ENCODE measurements at places on chromosomes 1 and 21.

- no peak for DNase-seq
Measured at GRCh38 chr1:41708332-41708731, 210.4 kb downstream of the HIVEP3 start.

DNA sequence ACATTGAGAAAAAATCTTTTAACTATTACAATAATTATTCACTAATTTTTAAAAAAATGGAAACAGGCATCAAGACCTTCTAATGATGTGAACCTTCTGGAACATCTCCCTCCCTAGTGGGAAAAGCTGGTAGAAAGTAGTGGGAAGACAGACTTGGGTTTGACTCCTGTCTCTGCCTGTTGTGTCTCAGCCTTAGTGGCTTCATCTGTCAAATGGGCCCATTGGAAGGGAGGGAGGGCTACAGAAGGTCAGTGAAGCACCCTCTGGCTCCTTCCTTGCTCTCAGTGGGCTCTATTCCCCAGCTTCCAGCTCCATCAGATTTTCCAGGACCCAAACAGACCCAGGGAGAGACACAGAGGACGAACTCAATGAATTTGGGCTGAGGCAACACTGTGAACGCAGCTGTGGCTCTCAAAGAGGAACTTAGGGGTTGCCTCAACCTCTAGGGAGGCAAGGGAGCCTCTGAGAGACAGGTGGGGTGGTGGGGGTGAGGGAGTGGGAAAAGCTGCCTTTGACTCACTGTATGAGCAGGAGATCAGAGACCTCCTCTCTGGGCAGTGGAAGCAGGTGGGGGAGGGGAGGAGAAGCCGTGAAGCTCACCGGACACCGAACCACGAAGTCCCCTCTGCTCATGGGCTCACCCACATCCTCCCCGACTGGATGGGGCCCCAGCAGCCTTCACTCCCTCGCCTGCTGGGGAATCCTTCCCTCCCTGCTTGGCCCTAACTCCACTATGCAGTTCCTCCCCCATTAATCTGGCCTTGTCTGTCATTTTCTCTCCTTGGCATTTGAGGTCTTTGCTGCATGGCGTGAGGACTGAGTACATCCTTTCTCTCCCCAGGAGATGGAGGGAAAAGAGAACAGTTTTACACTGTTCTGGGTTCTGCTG lies 4.5 kb downstream of the CNR2 start:
- DNase-seq = peak; percentile 16

DNA sequence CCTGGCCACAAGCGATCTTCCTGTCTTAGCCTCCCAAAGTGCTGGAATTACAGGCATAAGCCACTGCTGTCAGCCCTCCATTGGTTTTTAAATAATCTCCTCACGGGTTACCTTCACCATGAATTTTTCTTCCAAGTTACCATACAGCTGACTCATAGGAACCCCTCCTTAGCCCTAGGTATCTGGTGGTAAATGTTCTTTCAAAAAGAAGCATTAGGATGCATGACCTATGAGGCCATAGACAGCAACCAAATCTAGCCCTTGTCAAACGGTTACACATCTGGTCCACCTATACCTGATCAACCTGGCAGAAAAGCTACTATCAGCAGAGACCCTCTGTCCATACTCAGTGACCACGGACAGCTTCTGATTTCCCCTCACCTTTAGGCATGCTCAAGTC lies 12.7 kb upstream of the DEGS1 start:
- no peak for DNase-seq

DNA sequence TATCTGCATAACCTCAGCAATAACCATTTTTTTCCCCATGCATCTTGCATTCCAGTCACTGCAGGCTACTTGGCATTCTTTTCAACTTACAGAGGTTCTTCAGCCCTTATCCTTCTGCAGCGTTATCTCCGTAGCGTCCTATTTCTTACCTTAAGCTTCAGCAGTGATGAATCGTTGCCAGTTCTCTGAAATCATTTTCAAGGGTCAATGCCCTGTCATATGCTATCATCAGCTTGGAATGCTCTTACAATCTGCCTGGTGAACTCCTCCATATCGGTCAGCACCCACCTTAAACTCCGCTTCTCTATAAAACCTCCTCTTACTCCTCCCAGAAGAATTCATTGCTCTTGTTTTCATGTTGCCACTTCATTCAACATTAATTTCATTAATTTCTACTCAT lies 105.1 kb upstream of the DPH5 start:
- DNase-seq = no peak

DNA sequence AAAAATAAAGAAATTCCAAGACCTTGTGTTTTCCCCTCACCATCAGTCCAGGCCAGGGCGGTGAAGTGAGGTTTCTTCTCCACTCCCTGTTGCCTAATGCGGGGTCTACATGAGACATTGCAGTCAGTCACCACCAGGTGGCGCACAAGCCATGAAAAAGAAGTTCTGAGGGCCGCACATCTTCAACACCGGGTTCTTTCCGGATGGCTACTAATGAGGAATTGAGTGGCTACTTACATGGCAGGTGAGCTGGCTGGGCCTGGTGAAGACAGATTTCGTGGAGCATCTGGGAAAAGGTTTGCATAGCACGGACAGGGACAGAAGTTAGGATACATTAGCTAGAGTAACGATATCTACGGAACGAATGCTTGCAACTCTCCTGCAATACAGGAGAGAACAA lies 15.8 kb upstream of the S100A11 start:
- DNase-seq = peak; percentile 90

GRCh38 chr1:110087812-110088738 lies 17.6 kb upstream of the ALX3 start:
- DNase-seq = peak; percentile 60

- no peak for DNase-seq
Measured at GRCh38 chr1:39890273-39890672, 7.0 kb upstream of the TRIT1 start.

DNA sequence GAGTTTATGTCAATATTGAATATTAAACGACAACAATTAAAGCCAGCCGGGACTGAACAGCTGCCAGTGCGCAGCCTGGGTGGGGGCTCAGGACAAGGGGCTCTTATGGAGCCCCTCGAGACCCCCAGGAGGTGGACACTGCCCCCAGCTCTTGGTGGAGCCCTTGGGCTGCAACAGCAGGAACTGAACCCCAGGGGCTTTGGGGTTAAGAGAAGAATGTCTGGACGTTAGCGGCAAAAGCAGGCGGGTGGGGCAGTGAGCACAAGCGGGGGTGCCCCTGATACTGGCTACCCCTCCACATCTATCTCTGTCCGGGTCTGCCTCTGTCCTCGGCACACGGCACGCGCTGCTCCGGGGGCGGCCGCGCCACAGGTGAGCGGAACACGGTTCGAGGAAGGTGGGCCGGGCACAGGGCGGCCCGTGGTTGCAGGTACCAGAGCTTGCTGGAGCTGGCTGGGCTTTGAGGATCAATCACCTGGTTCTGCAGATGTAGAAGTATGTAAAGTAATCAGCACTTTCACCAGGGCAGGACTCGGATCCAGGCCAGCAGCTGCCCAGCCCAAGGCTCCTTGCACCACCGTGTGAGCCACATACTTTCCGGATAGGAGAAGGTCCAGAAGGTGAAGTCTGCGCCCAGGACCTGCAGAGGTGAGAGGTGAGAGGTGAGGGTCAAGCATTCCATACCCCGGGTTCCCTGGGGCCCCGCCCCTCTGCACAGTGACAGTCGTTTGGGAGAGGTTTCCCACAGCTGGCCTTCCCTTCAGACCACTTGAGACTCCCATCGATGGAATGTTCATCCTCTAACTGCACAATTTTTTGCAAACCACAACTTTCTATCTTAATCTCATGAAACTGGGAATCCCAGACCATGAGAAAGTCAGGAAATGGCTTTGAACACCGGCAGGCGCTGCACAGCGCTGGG lies 12.4 kb upstream of the POFUT2 start:
- no peak for DNase-seq

GRCh38 chr1:91716339-91716738 lies 169.6 kb downstream of the TGFBR3 start:
- DNase-seq = no peak

Measured in stimulated activated CD4-positive, alpha-beta T cell treated with anti-CD3 and anti-CD28 coated beads, Interleukin-15, amount 100 ng/mL, for 24 hours (primary cell).